ENCODE measurements at places on chromosomes 1 and 21.

- DNase-seq, result no peak
These were observed 11.2 kb downstream of the DDAH1 start for GRCh38 chr1:85453640-85454194.

GRCh38 chr1:187566354-187566753 lies 737.6 kb downstream of the PLA2G4A start:
- no peak for DNase-seq

- DNase-seq, result no peak
These were observed 14.5 kb upstream of the MAP3K7CL start for GRCh38 chr21:29115899-29116298.

DNA sequence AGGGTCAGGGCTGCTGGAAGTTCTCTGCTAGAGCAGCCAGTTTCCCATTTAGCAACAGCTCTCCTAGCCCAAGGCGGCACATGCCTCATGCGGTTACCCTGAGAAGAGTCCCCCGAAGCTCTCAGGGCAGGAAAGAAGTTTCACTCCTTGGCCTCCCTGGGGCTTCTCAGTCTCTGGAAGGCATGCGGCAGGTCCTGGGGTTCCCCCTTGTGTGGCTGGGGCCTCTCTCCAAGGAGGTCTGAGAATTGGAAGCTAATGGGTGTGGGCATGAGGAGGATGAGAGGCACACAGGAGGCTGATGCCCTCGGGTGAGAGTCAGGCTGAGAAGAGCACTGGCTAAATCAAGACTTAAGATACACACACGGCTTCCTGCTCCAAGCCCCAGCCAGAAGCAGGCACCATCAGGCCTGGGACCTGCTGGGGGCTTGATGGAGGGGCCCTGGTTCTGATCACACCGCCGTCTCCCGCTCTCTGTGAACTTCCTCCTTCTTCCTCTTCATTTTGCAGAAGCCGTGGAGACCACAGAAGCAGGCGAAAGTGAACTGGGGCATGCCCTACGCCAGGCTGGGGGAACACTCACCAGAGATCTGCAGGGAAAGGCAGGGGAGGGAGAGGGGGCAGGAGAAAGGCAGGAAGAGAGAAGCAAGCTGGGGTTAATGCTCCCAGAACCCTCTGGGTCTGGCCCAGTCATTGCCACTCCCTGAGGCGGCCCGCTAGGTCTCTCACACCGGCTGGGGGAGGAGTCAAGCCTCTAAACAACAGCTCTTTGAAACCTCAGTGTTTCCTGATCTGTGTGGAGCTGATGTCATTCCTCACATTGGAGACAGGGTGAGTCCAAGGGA lies 15.1 kb downstream of the BLACAT1 start:
- peak; percentile 72 for DNase-seq

- no peak for DNase-seq
These were observed 1216.1 kb upstream of the NCAM2 start for GRCh38 chr21:19781881-19782652.

DNA sequence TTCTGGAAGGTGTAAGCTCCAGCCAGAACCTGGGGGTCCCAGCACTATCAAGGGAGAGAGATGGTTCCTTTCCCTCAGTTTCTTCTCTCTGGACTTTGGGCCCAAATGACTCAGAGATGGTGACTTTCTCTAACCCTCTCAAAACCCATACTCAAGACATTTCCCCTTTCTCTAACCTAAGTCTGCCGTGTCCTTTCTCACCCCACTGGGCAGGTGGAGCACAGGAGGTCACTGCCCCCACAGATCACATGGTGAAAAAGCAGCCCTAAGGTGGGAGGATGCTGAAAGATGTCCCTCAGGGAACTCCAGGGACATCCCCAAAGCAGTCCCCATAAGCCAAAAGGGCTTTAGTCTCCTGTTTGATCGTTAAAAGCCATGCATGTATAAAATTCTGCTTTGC lies 173.7 kb downstream of the HIVEP3 start:
- no peak for DNase-seq

GRCh38 chr1:192274588-192274987 lies 42.2 kb upstream of the RGS21 start:
- no peak for DNase-seq

DNA sequence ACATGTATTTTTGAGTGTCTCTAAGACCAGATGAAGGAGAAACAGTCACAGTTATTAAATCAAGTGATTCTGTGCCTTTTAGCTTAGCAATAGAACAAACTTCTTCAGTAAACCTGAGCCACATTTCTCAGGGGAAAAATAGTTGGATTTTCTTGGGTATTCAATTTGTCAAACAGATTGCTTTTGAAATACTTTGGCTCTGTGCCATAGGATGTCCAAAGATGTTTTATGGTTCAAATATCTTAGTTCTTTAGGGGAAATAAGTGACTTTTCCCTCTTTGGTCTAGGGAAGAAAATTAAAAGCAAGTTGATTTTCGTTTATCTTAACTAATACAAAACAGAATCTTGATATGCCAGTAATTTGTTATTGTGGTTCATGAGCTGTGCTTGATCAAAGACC lies 125.9 kb downstream of the ATP5PO start:
- DNase-seq, result no peak

DNA sequence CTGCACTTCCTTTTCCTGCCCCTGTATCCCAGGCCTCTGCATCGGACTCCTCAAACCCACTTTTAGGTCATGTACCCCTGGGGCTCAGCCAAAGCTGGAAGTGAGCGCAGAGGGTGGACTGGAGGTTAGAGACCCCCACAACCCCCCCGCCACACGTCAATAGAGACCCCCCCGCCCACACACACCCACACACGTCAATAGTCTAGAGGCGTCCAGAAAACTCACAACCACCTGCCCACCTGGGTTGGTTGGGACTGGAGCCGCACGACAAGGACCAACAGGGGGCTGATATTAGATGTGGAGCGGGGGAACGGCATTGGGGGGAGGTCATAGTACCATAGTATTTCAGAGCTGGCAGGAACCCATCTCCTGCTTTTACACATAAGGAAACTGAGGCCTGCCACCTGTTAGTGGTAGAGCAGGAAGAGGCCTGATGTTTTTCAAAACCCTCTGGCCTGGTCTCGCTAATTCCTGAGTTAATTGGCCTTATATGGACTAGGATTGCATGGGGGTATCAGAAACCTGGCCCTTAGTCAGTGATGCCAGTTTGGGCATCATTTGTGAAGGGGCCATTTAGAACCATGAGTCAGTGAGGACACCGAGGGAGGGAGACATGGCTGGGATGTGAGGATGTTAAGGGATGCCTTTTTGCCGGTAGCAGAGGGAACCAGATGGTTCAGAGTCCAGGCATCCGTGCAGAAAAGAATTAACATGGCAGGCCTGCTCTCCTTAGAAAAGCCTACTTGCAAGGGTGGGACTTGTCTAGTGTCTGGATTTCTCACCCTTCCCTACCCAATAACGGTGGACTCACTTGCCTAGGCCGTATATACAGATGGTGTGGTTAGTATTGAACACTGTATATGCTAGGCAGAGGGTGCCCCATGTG lies 1.1 kb downstream of the NENF start:
- DNase-seq, result no peak

DNA sequence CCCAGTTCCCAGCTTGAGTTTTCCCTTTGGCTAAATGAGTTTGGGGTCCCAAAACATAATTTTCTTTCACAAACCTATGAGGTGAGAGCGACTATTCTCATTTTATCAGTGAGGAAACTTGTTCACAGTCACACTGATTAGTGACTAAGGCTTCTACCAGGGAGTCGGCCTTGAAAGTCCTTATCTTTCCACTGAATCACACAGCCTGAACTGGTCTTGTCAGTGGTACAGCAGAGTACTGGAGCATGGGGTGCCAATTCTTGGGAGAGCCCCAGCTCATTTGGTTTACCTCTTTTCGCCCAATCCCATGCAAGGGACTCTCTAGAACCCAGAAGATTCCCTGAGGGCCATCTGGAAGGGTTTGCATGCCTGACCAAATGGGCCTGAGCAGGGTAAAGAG lies 16.9 kb downstream of the HSD3B2 start:
- DNase-seq, result no peak

DNA sequence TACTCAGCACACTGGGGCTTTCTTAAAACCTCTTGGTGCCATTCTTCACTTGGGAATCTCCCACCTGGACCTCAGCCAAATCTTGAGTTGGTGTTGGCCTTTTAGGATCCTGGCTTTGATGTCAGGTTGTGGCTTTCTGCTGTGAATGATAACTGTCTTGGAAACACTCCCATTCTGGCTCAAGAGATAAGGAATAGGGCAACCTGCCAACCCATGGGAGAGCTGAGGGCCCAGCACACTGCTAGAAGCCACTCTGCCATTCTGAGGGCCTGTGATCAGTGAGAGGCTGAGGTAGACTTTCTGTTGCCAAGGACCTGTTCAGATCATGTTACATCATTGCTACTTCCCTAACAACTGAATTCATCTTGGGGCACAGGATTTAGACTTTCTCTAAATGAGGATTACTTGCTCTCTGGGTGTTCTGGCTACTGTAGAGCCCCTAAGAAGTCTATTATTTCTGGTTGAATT lies 45.8 kb downstream of the TTC39A start:
- no peak for DNase-seq

DNA sequence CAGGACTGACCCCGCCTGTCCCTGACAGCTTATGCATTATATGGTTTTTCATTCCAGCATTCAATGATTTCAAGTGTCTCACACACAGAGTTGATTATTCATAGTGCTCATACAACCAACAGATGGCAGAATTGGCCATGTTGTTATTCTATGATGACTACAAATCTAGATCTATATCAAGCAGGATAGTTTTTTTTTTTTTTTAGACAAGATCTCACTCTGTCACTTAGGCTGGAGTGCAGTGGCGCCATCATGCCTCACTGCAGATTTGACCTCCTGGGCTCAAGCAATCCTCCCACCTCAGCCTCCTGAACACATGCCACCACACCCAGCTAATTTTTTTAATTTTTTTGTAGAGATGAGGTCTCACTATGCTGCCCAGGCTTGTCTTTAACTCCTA lies 40.1 kb upstream of the LRRC8D start:
- peak; percentile 47 for DNase-seq

DNA sequence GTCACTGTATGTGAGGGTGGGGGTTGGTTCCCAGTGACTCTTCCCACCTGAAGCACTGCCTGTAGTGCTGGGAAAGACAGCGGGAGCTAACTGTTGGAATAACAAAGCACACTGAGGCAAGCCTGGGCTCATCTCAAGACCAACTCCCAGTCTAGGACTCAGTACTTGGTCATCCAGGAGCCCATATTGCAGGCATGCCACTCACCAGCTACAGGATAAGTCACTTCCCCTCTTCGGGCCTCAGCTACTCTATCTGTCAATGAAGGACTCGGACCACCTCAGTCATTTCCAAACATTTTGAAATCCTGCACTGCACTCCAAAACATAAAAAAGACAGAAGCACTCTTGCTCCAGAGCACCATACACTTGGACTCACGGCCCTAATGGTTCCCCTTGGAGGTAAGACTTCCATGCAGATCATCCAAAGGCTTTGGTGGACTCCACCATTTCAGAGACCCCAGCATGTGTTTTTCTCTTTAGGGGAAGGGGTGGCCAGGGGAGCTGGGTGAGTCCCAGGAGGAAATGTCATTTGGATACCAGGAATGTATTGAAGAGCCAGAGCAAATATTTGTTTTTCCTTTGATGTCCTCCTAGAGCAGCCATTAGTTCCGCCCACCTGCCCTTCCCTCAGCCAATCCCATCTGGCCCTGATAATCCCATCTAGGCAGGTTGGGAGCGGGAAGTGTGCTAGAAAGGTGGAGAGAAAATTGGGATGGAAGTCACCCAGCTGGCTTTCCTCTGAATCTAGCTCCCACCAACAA lies 3.1 kb downstream of the NUAK2 start:
- DNase-seq, result no peak

DNA sequence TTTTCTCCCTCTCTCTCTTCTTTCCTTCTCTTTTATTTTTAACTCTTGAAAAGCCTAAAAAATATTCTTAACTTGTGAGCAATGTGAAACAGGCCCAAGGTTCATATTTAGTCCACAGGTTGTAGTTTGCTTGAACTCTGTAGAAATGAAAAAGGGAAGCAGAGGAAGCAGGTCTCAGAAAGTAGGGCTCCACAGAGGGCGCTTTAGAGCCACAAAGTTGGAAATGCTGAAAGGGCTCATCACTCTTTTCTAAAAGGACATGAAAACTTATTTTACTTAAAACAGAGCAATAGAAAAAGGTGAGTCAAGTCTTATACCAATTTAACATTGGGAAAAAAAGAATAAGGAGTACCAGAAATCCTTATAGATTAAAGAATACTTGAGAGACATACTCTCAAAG lies 247.0 kb downstream of the USP25 start:
- no peak for DNase-seq

DNA sequence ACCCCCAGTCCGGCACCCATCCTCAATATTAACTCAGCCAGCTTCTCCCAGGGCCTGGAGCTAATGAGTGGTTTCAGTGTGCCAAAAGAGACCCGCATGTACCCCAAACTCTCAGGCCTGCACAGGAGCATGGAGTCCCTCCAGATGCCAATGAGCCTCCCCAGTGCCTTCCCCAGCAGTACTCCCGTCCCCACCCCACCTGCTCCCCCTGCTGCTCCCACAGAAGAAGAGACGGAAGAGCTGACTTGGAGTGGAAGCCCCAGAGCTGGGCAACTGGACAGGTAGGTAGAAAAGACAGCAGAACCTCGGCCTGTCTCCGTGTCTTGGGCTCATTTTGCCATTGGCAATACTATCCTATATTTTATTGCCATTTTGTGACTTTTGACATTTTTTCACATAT lies 45.4 kb upstream of the IPO9 start:
- DNase-seq, result no peak

DNA sequence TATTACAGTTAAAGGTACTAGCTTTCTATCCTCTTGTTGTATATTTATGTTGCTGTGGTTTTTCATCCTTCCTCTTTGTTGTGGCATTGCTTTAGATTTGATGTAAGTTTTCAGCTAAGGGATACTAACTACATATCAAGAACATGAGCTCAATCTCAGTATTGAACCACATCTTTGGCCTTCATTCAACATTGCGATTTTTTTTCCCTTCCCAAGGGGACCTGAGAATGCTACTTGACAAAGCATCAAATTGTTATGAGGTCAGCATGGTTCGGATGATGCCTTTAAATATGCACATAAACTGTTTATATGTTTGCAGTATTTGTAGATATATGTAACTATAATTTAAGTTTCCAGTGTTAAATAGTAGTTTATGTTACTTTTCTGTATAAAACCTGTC lies 31.7 kb upstream of the GPR88 start:
- no peak for DNase-seq

- DNase-seq, result no peak
These were observed 67.5 kb downstream of the MIS18A start for GRCh38 chr21:32211306-32211705.

GRCh38 chr1:202058001-202058908 lies 47.9 kb downstream of the ELF3 start:
- DNase-seq, result no peak

All from CD4-positive, alpha-beta T cell treated with Interleukin-12 subunit alpha and Interleukin-12 subunit beta, for 1 hour (primary cell).